Panc1 (cell line): ENCODE measurements at places on chromosomes 6 and 20.

GRCh38 chr6:24935366-24936152, at the start of gene RIPOR2:
TSS of gene RIPOR2 (minus strand) at chr6:24935960. CDS start at chr6:24935898, 62 bp downstream.
- no peak for DNase-seq

GRCh38 chr6:86936834-86937218, 502 bp upstream of the HTR1E start:
- no peak for DNase-seq

DNA sequence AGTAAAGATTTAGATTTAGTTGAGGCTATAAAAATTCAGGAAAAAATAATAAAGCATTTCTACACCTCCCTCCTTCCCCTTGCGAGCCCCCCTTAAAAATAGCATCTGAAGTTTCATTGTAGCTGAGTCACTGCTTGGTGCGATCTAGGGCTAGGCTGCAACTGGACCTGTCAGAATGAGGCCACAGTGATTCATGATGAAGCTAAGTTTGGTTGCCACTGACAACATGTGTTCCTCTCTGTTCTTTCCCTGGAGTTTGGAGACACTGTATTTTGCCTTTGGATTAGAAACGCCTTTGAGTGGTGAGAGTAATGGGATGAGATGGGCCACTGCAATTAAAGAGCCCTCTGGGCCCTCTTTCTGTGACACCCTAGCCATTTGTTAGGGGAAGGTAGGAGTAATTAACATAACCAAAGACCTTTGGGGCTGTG, 334.1 kb downstream of the NRN1 start:
- no peak for DNase-seq

DNA sequence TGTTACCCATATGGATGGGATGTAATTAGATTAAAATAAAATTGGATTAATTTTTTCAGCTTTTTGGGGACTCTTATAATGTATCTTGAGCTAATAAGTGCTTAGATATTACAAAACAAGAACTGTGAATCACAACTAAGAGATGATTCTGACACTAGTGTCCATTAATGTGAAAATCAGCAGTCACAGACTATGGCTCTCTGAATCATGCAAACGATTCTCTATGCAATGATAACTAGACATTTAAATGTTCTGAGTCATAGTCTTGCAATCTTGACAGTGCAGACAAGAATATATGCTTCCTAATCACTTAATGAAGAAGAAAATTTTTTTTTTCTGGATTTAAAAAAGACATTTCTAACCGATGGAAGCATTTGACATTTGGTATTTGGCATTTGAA, 82.2 kb upstream of the OPRM1 start:
- no peak for DNase-seq

DNA sequence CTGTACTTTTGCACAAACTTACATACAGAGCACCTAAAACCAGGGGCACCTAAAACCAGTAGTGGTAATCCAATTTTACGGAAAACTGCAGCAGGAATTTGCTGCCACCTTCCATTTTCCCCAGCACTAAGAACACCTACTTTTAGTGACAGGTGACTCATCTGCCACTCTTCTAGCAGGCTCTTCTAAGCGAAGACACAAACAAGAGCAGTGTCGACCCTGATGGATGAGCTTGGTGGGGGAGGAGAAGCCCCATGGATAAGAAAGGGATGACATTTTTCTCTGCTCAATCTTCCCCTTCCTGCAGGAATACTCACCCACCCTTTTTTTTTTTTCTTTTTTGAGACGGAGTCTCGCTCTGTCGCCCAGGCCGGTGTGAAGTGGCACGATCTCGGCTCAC, 116.9 kb downstream of the GMPR start:
- no peak for DNase-seq

DNA sequence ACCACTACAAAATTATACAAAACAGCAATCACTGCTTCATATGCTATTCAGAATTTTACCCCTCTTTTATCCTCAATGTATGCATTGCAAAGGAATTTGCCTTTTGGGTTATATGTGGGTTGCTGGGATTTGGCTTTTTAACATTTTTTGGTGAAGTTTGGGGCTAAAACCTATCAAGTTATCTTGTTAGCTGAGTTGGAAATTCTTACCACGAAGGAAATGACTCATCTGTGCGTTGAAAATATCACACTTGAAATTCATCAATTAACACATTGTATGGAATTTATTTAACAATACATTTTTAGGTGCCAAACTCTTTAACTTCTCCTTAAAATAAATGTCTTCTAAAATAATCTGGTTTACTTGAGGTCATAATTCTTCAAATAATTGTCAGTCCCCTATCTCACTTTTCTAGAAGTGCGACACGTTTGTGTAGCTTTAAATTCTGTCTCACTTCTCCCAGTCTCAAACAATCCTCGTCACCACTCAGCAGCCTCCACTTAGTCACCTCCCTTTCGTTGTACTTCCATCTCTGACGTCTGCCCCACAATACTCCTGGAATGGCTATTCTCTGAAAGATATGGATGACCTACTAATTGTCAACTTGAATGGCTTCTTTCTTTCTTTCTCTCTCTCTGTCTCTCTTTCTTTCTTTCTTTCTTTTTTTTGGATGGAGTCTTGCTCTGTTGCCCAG, 88.5 kb downstream of the PHACTR1 start:
- no peak for DNase-seq

GRCh38 chr6:49966823-49967222, 2.6 kb downstream of the DEFB113 start:
- DNase-seq = no peak

DNA sequence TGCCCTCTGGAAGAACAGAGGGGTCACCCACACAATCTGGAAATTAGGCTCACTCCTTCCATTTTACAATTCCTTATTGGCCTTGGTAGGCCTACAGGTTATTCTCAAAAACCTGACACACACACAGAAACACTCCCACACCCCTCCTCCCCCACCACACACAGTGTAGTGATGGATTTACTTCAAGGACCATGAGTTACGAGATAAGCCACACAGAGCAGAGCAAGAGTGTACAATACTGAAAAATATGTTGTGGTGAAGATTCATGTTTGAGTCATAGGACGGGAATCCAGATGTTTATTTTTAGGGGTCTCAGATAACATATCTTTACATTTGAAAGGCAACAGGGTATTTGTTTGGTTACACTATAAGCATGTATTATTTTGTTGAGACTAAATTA, 291.9 kb downstream of the PLCB1 start:
- DNase-seq = no peak

DNA sequence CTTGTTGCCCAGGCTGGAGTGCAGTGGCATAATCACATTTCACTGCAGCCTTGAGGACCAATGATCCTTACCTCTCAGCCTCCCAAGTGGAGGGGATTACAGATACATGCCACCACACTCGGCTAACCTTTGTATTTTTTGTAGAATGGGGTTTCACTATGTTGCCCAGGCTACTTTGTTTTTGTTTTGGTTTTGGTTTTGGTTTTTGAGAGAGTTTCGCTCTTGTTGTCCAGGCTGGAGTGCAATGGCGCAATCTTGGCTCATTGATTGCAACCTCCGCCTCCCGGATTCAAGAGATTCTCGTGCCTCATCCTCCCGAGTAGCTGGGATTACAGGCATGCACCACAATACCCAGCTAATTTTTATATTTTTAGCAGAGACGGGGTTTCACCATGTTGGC, 105.5 kb downstream of the BMP7 start:
- no peak for DNase-seq

GRCh38 chr6:132537145-132537544, 932 bp upstream of the TAAR9 start:
- DNase-seq = no peak
